ENCODE measurements at places on chromosomes 7 and 10. TPM values are rescaled to one million over a fixed set of nuclear protein-coding genes. Genes with fewer than 3 reads are reported as not detected.
A peak's percentile ranks its signal among the peaks of the same experiment; 100 is the strongest.

DNA sequence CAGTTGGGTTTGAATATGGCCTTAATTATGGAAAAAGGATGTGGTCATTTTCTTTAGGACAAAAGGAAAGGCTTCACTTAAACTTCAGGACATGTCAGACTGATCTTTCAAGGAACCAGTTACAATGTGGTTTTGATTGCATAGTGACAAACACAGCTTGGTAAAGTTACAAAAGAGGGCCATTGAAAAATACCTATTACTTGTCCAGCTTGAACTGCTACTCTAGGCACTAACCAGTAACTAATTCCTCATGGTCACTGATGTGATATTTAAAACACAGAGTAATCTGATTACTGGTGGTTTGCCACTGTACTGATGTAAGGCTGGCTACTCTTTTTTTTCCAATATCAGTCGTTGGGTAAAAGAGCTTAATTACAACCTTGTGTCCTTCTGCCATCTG, 22.6 kb downstream of the TES start:
- no peak for DNase-seq

DNA sequence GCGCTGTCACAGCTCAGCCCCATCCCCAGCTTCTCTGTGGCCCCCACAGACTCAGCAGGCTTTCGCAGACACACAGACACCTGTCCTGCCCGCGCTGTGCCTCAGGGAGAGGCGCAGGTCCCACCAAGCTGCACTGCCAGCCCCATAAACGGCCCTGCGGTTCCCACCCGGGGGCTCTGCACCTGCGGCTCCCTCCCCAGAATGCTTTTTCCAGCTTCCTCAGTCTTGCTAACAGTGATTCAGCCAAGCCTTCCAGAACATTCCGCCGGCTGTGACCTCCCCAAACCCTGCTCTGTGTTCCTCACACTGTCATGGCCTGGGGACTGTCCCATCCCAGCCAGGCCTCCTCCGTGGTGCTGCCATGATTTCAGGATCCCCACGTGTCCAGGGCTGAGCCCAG, 27.8 kb upstream of the TNRC18 start:
- DNase-seq, result no peak

DNA sequence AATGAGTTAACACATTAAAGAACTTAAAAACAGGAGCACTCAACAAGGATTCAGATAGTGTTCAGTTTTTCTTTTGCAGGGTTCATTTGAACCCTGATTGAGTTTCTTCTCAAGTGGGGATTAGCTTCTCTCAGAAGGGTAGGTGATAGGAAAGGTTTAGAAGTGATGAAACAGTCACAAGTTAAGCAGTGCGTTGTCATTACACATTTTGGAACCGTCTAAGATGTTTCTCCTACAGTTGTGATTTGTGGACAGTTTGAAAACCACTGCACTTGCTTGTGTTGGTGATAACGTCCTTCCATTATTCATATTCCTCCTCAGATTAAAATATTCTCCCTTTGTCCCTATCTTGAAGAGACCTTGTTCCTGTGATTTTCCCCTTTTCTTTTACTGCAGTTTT, 2.7 kb downstream of the STMP1 start:
- DNase-seq, result no peak

- DNase-seq, result no peak
Observed at GRCh38 chr10:114385557-114385956, 18.7 kb downstream of the AFAP1L2 start.

- DNase-seq, result no peak
Observed at GRCh38 chr7:5217851-5218331, 27.9 kb downstream of the WIPI2 start.

DNA sequence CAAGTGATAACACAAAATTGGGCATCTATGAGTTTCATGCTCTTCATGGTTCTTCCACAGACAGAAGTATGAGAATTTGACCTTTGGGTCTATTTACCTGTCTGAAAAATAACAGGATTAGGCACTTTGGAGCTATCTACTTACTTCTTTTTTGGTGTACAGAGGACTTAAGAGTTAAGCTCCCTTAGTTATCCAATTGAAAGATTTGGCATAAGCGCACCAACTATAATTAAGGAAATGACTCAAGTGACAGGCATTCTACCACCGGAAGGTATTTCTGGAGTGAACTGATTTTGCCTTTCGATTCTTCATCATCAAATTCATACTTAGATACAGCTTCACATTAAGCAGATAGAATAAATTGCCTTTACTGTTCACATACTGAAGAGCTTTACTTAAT, 43.9 kb downstream of the IFIT5 start:
- no peak for DNase-seq

DNA sequence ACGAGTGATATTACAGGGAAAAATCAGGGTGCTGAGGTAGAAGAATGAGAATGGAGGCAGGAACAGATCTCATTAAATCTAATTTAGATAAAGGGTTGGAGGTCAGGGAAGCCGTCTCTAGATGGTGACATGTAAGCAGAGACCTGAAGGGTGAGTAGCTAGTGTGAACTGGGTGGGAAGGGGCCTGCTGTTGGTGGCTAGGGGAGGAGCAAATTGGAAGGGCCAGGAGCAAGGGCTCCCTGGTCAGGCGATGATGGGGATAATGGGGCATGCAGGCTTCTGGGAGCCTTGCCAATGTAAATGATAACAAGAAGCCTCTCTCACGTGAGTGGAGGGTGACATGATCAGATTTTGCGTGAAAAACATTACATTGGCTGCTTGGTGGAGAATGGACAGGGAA, 76.3 kb downstream of the WDFY4 start:
- DNase-seq, result no peak

DNA sequence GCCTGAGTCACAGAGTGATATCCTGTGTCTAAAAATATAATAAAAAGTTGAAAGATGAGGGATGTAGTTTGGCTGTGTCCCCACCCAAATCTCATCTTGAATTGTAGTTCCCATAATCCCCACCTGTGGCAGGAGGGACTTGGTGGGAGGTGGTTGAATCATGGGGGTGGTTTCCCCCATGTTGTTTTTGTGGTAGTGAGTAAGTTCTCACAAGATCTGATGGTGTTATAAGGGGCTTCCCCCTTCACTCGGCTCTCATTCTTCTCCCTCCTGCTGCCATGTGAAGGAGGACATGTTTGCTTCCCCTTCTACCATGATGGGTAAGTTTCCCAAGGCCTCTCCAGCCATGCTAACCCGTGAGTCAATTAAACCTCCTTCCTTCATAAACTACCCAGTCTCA, 25.1 kb upstream of the UBE3C start:
- DNase-seq, result no peak

- DNase-seq, result no peak
Observed at GRCh38 chr10:76509446-76509845, 1078.0 kb downstream of the LRMDA start.

GRCh38 chr10:46267132-46267985, 19.4 kb upstream of the ANTXRL start:
- DNase-seq, result no peak

DNA sequence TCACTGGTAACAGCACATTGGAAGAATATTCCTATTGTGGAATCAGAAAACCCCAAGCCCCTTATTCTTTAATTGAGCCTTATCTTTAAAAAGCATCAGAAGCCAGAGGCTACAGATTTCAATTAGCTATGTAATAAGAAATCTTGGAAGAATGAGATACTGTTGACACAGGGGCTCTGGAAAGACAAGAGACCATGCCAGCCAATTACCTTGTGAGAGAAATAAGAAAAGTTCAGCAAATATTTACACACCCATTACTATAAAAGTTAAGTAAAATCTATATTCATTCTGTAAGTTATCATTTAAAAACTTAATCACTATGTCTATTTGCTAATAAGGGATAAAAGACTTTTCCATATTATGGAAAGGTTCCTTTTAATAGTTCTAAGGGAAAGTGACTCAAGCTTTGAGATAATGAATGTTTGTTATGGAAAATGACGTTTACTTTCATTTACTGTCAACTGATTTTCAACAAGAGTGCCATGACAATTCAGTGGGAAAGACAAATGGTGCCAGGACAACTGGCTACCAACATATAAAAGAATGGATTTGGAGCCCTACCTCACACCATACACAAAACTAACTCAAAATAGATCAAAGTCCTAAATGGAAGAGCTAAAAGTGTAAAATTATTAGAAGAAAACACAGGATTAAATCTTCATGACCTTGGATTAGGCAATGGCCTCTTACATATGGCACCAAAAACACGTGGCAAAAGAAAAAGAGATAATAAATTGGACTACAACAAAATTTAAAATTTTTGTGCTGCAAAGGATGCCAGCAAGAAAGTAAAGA, 28.3 kb downstream of the ZFAND2A start:
- DNase-seq, result no peak

GRCh38 chr10:81027706-81028105, 490.0 kb downstream of the SH2D4B start:
- DNase-seq, result no peak

GRCh38 chr7:98362517-98362916, 38.4 kb downstream of the BAIAP2L1 start:
- DNase-seq, result no peak

- peak; percentile 50 for DNase-seq
Observed at GRCh38 chr7:69598487-69599285, 411 bp downstream of the AUTS2 start.

DNA sequence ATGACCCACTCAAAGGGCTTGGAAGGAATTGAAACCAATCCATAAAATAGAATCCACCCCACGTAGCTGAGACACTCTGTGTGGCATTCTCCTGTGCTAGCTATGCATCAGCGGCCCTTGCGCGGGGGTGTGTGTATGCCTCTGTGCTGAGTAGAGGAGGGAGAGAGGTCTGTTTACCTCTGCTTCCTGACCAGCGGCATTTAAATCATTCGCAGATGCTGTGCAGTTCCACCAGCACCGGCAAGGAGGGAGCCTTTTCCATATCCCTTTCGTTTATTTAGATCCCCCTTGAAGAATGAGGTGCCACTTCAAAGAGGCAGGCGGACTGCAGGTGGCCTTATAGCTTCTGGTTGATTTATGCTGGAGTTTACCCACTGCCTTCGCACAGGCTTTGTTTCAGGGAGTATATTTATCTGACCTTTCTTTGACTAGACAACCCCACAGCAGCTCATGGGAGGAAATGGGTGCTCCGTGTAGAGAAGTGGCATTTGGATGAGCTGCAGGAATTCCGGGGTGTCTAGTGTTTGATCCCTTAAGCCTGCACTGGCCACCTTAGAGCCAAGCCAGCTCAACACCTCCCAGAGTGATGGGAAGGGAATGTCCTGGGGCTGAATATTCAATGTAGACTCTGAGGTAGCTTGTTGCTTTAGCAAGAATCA, 11.4 kb downstream of the C10orf53 start:
- DNase-seq, result peak; percentile 77

DNA sequence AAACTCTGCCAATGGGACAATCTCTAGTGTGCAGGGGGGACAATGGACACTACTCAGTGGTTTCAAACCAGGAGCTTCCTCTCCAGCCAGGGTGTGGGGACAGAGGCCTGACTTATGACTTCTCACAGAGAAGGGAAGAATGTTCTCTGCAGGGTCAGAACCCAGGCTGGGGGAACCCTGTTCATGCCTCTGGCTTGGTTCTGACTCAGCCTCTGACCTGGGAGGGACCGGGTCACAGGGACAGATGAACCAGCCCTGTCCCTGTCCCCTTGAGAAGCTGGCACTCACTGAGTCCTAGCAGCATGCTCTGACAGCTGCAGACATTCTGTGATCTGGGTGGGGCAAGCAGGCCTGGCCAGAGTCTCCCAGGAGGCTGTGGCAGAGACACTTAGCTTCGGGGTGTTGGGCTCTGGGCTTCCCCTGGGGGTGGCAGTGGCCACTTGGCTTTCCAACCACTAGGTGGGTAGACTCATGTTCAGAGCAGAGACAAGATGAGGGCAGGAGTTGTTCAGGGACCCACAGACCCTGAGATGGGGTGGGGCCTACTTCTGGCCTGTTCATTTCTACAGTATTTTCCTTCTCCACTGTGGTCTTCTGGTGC, 13.6 kb downstream of the TSPAN15 start:
- DNase-seq, result no peak

DNA sequence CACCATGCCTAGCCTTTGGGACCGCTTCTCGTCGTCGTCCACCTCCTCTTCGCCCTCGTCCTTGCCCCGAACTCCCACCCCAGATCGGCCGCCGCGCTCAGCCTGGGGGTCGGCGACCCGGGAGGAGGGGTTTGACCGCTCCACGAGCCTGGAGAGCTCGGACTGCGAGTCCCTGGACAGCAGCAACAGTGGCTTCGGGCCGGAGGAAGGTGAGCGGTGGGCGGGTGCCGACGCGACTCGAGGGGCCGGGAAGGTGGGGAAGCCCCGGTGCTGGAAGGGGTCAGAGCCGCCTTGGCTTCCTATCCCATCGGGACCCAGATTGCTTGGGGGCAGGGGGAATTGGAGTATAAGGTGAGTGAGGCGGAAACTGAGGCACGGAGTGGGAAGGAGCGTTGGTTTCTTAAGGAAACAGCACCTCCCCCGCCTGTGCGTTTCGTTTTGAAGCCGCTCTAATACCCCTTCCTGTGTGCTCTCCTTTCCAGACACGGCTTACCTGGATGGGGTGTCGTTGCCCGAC, 547 bp downstream of the DDIT4 start:
- no peak for DNase-seq

- DNase-seq, result no peak
Observed at GRCh38 chr10:71635251-71635866, 84.2 kb downstream of the C10orf105 start.

GRCh38 chr10:58023341-58024073, 244.2 kb downstream of the IPMK start:
- DNase-seq, result peak; percentile 39

DNA sequence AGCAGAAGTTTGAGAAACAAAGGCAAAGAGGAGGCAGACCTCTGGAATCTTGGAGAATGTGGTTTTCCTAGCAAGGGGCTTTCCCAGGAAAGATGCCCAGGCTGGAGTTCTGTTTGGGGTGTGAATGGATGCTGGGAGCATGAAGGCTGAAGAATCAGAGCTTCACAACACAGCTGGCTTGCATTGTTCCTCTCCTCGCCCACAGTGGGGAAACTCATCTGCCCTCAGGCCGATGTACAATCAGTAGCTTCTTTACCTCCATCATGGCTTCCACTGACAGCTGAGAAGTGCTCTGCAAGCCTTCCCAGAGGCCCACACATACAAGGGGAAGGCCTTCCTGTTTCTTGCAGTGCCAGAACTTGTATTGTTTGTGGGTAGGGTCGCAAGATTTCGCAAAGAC, 90.8 kb upstream of the HECTD2 start:
- no peak for DNase-seq

Gene NYAP1
- 2.4 TPM for polyA plus RNA-seq

Gene GJD4
- not detected for polyA plus RNA-seq

All from renal pelvis (tissue), 12 donors.